ENCODE measurements at places on chromosomes 5 and 9. TPM values are rescaled to one million over a fixed set of nuclear protein-coding genes. Genes with fewer than 3 reads are reported as not detected.

DNA sequence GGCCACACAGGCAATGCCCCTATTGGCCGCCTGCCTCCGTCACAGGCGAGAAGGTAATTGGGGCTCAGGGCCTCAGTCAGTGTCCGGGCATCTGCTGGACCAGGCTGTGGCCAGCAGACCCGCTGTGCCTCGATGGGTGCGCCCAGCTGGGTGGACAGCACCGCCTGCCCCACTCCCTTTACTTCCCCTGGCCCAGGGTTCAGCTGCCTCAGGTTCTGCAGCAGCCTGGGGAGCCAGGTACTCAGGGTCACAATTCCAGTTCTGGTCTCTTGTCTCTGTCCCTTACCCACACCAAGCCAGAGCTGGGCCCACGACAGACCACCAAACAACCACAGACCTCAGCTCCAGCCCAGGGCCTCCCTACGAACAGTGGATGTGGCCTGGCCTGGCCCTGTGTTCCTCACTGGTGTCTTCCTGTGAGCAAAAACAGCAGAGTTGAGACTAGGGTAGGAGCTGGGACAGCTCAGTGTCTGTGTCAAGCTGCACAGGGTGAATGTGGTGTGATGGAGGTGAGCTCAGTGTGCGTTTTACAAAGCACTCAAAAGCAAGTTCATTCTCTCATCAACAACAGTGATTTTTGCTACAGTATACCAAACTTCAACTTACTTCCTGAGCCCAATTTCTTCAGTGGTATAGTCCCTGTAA is 33.4 kb upstream of the SUSD3 start:
- peak overlapping the region; percentile 90 for H3K27ac ChIP-seq
- DNase-seq = peak; percentile 77
- H3K4me1 ChIP-seq = peaks cover 57% of the 10 kb centered on the region
- no peaks in the 10 kb centered on the region for H3K27me3 ChIP-seq
- H3K4me3 ChIP-seq = peak overlapping the region; percentile 54

DNA sequence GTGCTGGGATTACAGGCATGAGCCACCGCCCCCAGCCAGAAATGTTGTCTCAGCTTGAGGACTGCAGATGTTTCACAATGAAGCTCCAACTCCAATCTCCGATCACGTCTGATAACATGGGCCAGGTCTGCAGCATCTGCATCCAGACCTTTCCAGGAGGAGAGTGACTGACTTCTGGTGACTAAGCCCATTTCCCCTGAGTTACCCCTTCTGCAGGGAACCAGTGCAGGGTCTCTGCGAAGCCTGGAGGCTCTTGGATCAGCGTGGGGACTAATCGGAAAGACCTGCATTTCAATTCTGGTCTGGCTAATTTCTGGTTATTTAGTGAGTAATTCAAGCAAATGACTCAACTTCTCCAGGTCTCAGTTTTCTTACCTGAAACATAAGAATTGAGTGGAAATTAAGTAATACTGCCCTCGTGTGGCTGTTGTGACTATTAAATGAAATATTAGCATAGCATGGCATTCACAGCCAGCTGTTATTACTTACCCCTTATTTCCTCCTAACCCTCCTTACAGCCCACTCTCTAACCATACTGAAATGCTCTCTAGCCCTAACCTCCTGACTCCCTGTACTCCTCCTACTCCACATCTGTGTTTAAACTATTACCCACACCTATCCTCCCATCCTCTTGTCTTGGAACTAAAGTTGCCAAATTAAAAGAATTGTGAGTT is 2.2 kb upstream of the GNPDA1 start:
- H3K27ac ChIP-seq = peak overlapping the region; percentile 94
- H3K4me1 ChIP-seq = peaks cover 69% of the 10 kb centered on the region
- peak overlapping the region; percentile 90 for H3K4me3 ChIP-seq
- peaks cover 15% of the 10 kb centered on the region for H3K36me3 ChIP-seq
- no peaks in the 10 kb centered on the region for H3K27me3 ChIP-seq
- DNase-seq = peak; percentile 86

DNA sequence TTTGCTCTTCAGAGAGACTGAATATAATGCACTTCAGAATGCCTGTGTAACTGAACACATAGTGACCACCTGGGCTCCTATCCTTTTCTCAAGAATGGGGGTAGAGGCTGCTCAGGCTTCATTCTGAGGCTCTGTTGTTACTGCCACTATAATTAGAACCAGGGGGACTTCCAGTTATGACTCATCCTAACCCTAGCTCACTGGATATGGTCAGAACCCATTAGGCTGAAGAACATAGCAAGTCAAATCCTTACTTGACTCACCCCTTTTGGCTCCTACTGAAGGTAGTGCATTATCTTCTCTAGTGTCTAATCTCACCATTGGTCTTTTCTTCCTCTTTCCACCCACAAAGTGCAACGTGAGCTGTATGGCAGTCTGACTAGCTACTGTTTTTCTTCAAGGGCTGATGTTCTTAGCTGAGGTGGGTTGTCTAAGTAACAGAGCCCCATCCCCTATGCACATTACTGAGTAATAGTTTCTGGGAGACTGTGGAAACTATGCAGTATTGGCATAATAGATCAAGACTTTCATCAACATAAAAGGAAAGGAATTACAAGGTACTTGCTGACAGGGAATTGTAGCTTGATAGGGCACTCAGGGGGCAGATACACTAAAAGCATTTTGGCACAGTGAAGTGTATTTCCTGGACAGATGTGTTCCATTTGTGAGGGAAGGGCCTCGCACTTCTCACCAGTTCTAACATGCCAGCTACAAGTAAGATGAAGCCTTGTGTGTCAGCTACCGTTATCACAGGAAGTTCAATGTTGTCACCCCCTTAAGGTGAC is 431.0 kb upstream of the MEF2C start:
- DNase-seq = peak; percentile 58
- peaks cover 5% of the 10 kb centered on the region for H3K4me1 ChIP-seq
- H3K27me3 ChIP-seq = no peaks in the 10 kb centered on the region
- H3K36me3 ChIP-seq = no peaks in the 10 kb centered on the region
- no peak overlapping the region for H3K4me3 ChIP-seq

DNA sequence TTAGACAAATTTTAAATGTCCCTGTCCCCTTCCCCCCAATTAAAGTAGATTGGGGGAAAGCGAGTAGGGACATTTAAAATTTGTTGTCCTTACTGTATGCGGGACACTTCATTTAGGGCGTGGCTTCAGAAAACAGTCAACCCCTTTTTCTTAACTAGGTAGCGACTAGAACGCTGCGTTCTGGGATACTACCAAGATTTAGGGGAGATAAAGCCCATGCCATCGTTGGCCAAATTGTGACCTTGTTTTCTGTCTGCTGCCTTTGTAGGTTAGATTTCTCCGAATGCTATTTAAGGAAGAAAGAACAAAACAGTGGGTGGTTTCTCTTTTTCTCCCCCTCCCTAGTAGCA is 1.2 kb downstream of the CKS2 start:
- H3K4me3 ChIP-seq = peak overlapping the region; percentile 94
- DNase-seq = peak; percentile 78
- H3K27ac ChIP-seq = peak overlapping the region; percentile 63
- H3K36me3 ChIP-seq = peaks cover 57% of the 10 kb centered on the region

- peaks cover 13% of the 10 kb centered on the region for H3K4me1 ChIP-seq
- DNase-seq = no peak
- no peaks in the 10 kb centered on the region for H3K36me3 ChIP-seq
- H3K27me3 ChIP-seq = no peaks in the 10 kb centered on the region
- no peak overlapping the region for H3K27ac ChIP-seq
These were observed 121.6 kb upstream of the PPP1R26 start for GRCh38 chr9:135357863-135358551.

DNA sequence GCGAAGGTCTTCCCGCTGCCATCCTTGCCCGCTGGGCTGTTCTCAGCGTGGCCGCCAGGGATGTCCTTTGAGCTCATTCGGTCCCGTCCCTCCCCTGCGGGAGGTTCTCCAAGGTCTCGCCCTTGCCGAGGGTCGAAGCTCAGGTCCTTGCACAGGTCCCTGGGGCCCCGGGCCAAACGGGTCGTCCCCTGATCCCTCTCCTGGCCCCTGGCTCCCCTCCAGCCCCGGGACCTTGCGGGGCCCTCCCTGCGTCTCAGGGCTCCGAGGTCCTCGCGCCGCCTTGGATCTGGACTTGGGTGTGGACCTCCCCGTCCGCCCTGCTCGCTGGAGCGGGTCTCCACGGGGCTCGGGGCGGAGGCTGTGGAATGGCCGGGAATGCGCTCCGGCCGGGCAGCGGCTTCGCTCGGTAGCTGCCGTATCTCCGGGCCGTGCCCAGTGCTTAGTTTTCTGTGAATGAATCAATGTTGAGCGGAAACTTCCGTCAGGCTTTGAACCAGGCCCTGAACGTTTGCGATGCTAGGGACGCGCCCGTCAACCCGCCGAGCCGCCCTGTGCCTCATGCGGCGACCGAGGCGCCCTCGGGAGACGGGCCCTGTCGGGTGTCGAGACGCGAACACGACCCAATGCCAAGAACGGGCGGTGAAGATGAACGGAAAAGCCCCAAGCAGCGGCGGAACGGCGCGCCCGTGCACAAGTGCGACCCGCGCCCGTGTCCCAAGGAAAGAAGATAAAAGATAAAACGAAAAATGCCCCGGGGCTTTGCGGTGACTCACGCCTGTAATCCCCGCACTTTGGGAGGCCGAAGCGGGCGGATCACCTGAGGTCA is 780 bp downstream of the RNU6ATAC start:
- no peak overlapping the region for H3K4me3 ChIP-seq
- peaks cover 20% of the 10 kb centered on the region for H3K4me1 ChIP-seq
- no peaks in the 10 kb centered on the region for H3K27me3 ChIP-seq

GRCh38 chr5:130068988-130069387 is 164.7 kb downstream of the CHSY3 start:
- H3K4me3 ChIP-seq = no peak overlapping the region
- H3K4me1 ChIP-seq = no peaks in the 10 kb centered on the region
- H3K36me3 ChIP-seq = no peaks in the 10 kb centered on the region
- no peak for DNase-seq
- H3K27me3 ChIP-seq = no peaks in the 10 kb centered on the region
- no peak overlapping the region for H3K27ac ChIP-seq

DNA sequence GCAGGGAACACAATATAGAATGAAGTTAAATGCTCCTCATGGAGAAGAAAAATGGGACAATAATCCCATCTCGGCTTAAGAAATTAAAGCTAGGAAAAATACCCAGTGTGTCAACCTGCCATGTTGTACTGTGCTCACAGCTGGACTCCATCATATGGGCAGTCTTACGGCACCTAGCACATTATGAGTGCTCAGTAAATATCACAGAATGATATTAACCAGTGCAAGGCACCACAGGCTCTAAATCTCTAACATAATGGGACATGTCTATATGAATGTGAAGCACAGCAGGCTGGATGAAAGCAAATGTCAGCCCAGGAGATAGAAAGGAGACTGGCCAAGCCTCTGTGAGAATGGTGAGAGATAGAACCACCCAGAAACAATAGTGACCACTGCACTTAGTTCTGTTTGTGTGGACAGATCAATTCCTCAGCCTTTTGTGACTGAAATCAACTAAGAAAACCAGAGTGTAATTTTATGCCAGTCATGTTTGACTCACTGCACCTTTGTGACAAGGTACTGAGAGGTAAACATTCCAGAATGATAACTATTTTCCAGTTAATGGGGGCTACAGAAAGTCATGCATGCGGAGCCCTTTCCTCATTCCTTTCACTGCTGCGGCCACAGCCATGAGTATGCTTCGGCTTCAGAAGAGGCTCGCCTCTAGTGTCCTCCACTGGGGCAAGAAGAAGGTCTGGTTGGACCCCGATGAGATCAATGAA is 140.4 kb upstream of the CDH6 start:
- DNase-seq = no peak
- no peaks in the 10 kb centered on the region for H3K4me1 ChIP-seq
- no peak overlapping the region for H3K4me3 ChIP-seq

AKNA gene
- total RNA-seq = 149 TPM

C1QTNF2 gene
- not detected for total RNA-seq
